ENCODE measurements at places on chromosomes 16 and 17.

GRCh38 chr16:47029724-47030123 is 56.2 kb upstream of the DNAJA2 start:
- no peak for DNase-seq

DNA sequence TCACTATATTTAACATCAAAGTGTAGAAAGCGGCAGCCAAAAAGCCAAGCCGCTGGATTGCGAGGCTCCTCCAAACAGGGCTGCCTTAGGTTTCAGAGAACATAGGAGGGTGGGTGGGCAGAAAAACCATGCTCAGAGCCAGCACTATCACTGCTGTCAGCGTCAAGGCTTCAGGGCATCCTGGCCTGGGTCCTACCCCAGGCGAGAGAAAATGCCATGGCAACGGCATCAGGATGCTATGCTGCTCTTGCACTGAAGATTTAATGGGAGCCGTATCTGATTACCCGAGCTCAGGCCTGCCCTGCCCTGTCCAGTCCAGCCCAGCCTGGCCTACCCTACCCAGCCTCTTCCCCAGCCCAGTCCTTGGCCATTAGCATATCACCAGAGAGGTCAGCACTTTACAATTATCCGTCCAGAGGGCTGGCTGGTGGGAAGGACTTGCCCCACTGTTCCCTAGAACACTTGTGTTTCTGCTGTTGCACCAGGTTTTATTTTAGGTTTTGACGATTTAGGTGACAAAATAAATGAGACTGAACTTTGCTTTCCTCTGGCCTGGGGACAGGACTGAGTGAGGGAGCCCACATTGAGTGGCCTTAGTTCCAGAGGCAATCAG is 61.1 kb downstream of the TOM1L2 start:
- DNase-seq = peak; percentile 29

- no peak for DNase-seq
These were observed 9.7 kb downstream of the FKBP10 start for GRCh38 chr17:41822216-41823140.

- DNase-seq = no peak
These were observed 37.8 kb upstream of the TMC5 start for GRCh38 chr16:19379838-19380237.

GRCh38 chr16:79651363-79651762 is 50.8 kb upstream of the MAF start:
- no peak for DNase-seq

DNA sequence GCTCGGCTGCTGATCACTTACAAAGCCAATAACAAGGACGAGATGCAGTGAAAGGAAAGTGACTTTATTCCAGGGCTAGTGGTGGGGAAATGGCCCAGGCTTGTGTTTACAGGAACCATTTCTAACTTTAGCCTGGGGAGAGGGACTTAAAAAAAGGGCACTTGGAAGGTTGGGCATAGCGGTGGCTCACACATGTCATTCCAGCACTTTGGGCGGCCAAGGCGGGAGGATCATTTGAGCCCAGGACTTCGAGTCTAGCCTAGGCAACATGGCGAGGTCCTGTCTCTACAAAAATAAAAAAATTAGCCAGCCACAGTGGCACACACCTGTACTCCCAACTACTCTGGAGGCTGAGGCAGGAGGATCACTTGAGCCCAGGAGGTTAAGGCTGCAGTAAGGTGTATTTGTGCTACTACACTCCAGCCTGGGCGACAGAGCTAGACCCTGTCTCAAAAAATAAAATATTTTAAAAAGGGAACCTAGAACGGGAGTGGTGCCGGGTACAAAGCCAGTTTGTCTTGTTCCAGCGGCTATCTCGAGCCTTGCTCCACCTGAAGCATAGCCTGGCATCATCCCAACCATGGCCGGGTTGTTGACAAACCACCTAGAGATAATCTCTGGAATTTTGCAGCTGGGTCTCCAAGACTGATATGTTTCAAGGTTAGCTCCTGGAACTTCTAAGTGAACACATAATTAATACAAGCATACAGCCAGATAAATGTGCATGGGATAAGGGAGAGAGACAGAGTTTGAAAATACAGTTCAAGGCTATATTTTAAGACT is 5.7 kb upstream of the TVP23A start:
- DNase-seq = no peak
